Fibroblast of skin of right biceps (primary cell): ENCODE measurements at places on chromosomes 1 and 21.

GRCh38 chr1:94954263-94955220, 27.6 kb upstream of the CNN3 start:
- DNase-seq: no peak

- DNase-seq: no peak
Measured at GRCh38 chr1:14373081-14373758, 225.3 kb upstream of the KAZN start.

GRCh38 chr1:27772036-27772931, 735 bp upstream of the STX12 start:
- peak; percentile 70 for DNase-seq

GRCh38 chr21:42918291-42918690, 7.1 kb downstream of the ERVH48-1 start:
- DNase-seq: no peak

GRCh38 chr21:26982767-26983166, 15.9 kb upstream of the ADAMTS5 start:
- peak; percentile 34 for DNase-seq

GRCh38 chr1:203135636-203136305, 8.2 kb downstream of the ADORA1 start:
- DNase-seq: no peak

DNA sequence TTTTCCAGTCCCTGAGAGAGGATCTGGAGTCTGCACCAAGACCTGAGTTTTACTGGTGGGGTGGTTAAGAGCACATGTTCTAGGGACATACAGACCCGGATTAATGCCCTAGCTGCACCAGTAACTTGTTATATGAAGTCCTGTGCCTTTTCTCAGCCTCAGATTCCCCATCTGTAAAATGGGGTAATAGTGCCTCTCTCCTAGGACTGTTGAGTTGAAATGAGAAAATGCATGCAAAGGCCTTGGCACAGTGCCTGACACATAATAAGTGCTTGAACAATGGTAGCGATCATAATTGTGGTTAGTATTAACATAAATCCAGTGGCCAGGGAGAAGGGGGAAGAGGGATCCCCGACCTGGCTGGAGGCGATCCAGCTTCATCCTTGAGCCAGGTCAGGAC, 12.3 kb downstream of the AHDC1 start:
- DNase-seq: peak; percentile 57

- DNase-seq: no peak
Measured at GRCh38 chr1:243910607-243911006, 60.6 kb upstream of the AKT3 start.

DNA sequence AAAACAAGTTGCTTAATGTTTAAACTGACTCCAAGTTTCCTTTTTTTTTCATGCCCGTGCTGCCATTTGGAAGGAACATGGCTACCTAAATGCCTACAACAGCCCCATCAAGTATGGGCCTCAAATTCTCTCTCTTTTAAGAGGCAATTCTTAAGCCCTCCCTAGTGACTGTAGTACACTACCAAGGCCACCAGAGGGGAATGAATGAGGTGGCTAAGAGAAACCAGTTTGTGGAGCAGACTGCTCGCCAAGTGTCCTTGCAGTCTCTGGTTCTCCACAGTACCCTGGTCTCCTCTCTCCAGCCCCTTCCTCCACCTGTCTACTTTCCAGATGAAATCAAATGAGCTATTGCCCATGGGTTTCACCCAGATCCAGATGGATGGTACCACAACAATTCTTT, 1809.6 kb downstream of the BRINP3 start:
- DNase-seq: no peak

GRCh38 chr1:178300352-178300699, 196.4 kb downstream of the CLEC20A start:
- no peak for DNase-seq

- DNase-seq: no peak
Measured at GRCh38 chr21:45859762-45860357, 121.7 kb upstream of the COL6A1 start.

DNA sequence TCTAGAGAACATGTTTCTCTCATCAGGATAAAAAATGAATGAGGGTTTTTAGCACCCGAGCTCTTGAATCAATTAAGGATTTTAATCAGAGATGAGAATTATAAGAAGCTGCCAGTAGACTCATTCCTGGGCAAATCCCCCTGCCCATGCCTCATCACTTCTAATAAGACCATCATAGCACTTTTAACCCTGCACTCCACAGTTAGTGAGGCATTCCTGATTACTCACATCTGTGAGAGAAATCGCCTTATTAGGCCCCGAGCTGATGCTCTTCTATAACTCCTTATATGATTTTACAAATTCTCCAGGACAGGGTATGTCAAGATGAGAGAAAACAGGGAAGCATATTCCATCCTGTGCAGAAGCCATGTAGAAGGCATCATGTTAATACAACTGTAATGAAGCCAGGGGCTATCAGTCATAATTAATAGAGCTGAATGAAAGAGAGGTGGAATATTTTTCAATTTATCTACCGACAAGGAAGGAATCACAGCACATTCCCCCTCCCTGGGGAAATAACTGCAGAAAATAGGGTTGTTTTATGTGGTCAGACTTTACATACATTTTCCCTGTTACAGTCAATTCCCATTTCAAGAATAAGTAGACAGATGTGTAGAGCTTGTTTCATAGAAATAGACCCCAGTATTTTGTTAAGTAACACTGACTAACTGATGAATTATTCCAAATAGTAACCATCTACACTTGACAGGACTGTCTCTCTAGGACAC, 272.7 kb downstream of the HHIPL2 start:
- DNase-seq: peak; percentile 61

DNA sequence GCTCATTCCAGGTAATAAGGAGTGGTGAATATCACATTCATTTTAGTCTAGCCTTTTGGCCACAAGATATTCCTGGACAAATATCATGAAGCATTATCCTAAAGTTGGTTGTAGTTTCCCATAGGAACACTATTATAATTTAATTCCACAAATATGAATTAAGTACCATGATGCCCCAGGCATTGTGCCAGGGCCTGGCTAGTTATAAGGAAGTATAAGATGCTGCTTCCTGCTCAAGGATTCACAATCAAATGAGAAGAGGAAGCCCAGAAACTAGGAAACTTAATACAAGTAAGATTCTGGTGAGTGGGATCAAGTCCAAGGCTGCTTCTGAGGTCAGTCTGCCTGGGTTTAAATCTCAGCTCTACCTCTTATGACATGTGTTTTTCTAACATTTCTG, 30.6 kb upstream of the ZP4 start:
- no peak for DNase-seq

DNA sequence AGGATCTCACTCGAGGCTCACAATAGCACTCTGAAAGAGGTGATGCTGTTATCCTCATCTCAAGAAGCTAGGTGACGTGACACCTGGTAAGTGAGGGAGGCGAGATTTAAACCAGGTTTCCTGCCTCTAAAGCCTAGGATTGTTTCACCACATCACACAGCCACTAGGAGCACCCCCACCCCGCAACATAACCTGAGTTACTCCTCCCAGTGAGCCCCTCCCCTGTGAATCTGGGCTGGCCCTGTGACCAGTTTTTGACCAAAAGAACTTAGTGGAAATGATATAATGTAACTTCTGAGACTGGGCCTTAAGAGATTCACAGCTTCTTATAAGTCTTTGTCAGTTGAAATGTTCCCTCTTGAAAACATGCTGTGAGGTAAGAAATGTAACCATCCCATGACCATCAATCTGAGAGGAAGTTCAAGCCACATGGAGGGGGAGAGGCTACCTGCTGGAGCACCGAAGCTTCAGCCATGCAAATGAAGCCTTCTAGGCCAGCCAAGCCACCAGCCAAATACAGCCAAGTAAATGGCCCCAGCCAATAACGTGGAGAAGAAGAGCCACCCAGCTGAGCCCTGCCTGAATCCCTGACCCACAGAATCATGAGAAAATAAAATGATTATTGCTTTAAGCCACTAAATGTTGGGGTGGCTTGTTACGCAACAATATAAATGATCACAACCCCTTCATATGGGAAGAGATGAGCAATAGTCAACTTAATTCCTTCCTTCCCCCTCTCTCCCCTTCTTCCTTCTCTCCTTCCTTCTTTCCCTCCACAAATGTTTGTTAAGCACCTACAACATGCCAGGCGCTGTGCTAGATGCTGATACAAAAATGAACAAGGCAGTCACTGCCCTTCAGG, 61.0 kb upstream of the FAM20B start:
- DNase-seq: no peak

- no peak for DNase-seq
Measured at GRCh38 chr21:41831453-41831831, 47.7 kb downstream of the PRDM15 start.

- DNase-seq: no peak
Measured at GRCh38 chr1:6198646-6199297, 623 bp downstream of the RPL22 start.

GRCh38 chr1:87983841-87984240, 655.2 kb downstream of the LMO4 start:
- DNase-seq: no peak

GRCh38 chr1:43763497-43763973, 56.2 kb downstream of the ST3GAL3 start:
- DNase-seq: peak; percentile 85

DNA sequence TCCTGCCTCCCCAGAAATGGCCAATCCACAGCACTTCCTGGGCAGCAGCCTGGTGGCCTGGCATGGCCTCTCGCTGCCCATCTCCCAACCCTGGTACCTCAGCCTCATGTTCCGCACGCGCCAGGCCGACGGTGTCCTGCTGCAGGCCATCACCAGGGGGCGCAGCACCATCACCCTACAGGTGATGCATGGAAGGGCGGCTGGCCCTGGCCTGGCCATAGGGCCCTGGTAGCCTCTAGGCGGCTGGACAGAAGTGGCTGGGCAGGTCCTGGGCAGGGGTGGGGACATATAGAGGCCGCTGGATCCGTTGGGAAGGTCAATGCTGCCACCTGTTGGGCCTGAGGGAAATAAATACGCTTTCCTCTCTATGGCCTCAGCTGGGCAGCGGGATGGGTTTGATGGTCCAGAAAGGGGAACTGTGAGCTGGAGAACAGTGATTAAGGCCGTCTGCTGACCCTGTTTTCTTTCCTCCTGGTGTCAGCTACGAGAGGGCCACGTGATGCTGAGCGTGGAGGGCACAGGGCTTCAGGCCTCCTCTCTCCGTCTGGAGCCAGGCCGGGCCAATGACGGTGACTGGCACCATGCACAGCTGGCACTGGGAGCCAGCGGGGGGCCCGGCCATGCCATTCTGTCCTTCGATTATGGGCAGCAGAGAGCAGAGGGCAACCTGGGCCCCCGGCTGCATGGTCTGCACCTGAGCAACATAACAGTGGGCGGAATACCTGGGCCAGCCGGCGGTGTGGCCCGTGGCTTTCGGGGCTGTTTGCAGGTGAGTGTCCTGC, 14.4 kb downstream of the CELSR2 start:
- DNase-seq: peak; percentile 66

DNA sequence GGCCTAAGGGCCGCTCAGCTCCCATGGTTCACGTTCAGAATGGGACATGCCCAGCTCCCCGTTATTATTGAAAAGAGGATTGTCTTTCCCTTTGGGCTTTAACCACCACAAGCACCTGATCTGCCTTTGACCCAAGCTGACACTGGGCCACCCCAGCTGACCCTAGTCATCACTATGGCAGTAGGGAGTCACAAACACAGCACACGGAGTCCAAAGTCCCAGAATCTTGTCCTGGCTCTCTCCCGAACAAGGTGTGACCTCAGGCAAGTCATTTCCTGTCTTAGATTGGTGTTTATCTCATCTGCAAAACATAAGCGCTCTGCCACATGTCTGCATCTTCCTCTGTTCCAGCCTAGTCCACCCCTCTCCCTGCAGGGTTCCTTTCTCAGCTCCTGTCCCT, 31.5 kb downstream of the IGFN1 start:
- DNase-seq: no peak
